Fibroblast of the aortic adventitia (primary cell): ENCODE measurements at places on chromosomes 4 and X.

GRCh38 chr4:38856524-38857337, at the start of gene TLR6:
TSS of gene TLR6 (minus strand) at chr4:38856817. CDS start at chr4:38829473, 27,344 bp downstream.
- DNase-seq, result peak; percentile 64

GRCh38 chr4:109094056-109094455, 208.4 kb downstream of the COL25A1 start:
- DNase-seq, result no peak

DNA sequence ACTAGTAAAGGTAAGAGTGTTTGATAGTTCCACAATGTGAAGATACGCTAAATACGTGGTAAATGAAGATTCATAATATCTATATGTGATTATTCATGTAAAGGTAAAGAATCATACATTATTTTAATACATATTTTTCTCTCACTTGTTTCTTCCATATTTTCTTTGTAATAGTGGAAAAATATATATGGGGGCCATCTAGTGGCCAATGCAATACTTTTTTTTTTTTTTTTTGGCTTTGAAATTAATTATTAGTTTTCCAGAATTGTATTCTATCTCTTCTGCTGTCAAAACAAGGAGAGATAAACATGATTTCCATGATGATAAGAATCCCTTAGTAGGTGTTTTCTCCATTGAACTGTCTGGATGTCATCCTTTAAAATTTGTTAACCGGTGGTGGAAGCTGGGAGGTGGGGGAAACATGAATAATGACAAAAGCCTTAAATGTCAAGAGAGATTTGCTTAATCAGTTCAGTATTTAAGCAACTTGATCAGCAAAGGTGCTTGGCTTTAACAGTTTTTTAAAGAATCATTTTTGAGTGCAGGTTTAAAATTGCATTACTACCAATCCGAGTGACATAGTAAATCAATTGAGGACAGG, 508.7 kb upstream of the HTR2C start:
- peak; percentile 2 for DNase-seq

DNA sequence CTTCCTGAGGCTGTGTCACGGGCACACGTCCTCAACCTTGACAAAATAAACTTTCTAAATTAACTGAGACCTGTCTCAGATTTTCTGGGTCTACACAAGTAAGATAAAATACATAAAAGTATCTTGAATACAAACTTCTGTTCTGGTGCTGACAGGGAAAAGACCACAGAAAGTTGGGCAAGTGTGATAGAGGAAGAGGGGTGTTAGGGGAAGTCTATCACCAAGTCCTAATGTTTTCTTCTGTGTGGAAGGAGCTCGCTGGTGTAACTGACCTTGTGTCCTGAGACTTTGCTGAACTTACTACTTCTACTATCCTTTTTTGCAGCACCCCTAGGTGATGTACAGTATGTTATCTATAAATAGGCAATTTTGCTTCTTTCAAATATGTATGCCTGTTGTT, 97.0 kb upstream of the STIM2 start:
- DNase-seq, result no peak

DNA sequence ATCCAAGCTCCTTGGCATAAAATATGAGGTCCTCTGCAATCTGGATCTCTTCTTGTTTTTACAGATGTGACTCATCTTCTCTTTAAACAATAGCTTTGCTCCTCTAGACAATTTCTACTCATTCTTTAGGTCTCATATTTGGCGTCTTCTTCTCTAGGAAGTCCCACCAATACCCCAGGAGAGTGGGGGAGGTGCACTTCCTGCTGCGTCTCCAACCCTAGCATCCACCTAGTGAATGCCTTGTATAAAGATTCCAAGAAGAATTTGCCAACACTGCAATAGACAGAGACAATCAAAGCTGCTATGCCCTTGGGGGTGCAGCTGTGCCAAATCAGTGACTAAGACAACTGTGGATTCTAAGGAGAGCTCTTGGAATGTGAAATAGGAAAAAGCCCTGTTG, 45.7 kb upstream of the SLC10A7 start:
- peak; percentile 88 for DNase-seq

- DNase-seq, result no peak
These were observed 218.4 kb upstream of the BMP3 start for GRCh38 chr4:80812145-80812544.

- no peak for DNase-seq
These were observed 6.2 kb downstream of the SORCS2 start for GRCh38 chr4:7198440-7199128.

DNA sequence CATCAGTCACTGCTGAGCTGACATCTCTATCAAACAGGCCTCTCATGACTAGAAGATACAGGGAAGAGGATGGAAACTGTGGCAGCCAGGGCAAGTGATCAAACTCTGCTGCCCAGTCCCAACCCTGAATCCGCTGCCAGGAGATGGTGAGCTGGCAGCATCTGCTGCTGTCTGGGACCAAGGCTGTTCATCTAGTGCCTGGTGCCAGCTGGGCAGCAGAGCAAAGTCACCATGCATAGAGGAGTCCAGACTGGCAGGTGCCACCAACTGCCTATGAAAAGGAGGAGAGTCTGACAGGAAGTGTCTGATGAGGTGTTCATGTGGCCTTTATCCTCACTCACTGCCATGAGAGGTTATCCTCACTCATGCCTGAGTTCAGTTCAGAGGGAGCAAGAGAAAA, 518.9 kb downstream of the MID1IP1 start:
- DNase-seq, result no peak

DNA sequence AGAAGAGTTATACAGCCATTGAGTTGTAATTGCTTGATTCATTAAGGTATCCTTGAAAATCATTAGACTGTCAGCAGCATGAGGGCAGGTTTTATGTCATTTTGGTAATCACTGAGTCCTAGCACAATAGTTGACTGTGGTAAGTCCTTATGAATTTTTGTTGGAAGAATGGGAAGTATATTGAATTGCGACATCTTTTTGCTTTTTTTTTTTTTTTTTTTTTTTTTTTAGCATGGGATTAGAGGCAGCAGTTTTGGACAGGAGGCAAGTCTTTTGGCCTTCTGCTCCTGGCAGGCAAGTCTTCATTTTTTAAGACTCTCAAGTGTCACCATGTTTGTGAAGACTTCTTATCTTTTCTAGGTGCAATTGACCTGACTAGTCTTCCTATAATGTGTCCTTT, 29.7 kb downstream of the PRRG1 start:
- DNase-seq, result peak; percentile 41

- DNase-seq, result peak; percentile 79
These were observed at the start of gene OPHN1 for GRCh38 chrX:68433155-68433980. TSS of gene OPHN1 (minus strand) at chrX:68433495. CDS start at chrX:68433020, 475 bp downstream.

- peak; percentile 9 for DNase-seq
These were observed 46.1 kb downstream of the GRK4 start for GRCh38 chr4:3009422-3009821.

GRCh38 chrX:154028502-154029184, 8.9 kb upstream of the IRAK1 start:
- DNase-seq, result no peak

DNA sequence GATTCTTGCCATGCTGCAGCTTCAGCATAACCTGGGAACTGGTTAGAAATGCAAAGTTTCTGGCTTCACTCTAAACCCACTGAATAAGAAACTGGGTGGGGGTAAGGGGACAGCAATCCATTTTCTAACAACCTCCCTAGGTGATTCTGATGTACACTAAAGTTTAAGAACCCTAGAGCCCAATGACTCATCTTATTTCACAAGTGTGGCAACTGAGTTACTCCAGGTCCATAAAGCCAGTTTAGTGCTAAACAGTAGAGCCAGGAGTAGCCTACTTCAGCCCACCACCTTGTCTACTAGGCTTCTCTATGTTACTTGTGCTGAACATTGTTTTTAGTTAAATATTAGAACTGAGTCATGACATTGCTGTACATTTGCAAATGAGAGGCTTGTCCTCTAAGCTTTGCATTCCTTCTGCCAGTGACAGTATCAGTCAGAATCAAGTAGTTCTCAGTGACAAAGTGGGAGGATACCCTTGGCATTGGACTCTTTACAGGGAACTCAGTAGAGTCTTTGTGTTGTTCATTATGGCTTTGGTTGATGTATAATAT, 518.0 kb downstream of the RPA4 start:
- no peak for DNase-seq

- DNase-seq, result no peak
These were observed 958.2 kb downstream of the PCDH7 start for GRCh38 chr4:31678356-31678755.

GRCh38 chr4:184417802-184418511, 56.4 kb downstream of the IRF2 start:
- peak; percentile 72 for DNase-seq

DNA sequence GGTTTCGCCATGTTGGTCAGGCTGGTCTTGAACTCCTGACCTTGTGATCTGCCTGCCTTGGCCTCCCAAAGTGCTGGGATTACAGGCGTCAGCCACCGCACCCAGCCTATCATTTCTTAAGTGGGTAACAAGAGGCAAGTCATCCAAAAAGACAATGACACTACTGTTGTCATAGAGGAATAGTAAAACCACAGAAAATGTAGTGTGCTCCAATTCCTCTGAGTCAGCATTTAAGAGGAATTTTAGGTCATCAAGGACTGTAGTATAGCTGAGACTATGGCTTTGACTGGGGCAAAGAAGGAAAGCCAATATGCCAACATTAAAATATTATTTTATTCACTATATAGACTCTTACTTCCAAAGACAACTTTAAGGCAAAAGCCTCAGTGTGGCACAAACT, 48.4 kb downstream of the ATP8A1 start:
- DNase-seq, result no peak

DNA sequence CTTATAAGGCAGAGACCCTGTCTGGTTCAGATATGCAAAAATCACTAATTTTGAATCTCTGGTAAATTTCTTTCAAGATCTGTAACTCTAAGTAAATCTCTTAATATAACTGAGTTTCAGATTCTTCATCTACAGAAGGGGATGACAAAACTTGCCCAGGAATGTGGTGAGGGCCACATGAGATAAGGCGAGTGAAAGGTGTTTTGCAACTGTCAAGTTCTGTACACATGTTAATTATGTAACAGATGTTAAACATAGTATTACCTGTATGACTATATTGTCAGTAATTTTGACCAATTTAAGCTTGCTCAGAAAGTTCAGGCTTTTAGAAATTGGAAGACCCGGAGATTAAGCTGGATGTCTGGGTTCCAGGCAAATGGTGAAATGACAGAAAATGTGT, 549 bp upstream of the GLRB start:
- no peak for DNase-seq

- no peak for DNase-seq
These were observed 187.4 kb upstream of the TEX13C start for GRCh38 chrX:125132274-125132673.
